ENCODE measurements at places on chromosomes 12 and 14.

GRCh38 chr14:103205541-103205906, 82.3 kb downstream of the TNFAIP2 start:
- DNase-seq: no peak

- DNase-seq: no peak
Measured at GRCh38 chr12:45688183-45688582, 41.3 kb upstream of the ARID2 start.

DNA sequence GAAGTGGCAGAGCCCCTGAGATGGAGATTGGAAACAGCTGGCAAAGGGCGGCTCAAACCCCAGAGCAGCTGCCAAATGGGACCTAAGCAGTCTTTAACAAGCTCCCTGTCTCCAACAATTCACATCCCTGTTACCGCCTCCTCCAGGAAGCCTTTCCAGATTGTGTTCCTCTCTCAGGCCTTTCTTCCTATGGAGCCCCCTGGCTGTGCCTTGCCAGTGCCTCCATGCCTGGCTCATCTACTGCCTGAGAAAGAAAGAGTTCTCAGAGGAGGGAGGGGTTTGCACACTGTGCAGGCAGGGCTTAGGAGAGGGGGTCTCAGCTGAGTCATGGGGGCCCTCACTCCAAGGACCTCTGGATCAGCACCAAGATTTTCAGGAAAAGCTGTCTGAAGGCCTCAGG, 8.8 kb upstream of the KRT74 start:
- DNase-seq: no peak

- no peak for DNase-seq
Measured at GRCh38 chr12:129459886-129460285, 443.9 kb downstream of the TMEM132D start.

GRCh38 chr14:91376547-91377477, 40.8 kb downstream of the CCDC88C start:
- no peak for DNase-seq

DNA sequence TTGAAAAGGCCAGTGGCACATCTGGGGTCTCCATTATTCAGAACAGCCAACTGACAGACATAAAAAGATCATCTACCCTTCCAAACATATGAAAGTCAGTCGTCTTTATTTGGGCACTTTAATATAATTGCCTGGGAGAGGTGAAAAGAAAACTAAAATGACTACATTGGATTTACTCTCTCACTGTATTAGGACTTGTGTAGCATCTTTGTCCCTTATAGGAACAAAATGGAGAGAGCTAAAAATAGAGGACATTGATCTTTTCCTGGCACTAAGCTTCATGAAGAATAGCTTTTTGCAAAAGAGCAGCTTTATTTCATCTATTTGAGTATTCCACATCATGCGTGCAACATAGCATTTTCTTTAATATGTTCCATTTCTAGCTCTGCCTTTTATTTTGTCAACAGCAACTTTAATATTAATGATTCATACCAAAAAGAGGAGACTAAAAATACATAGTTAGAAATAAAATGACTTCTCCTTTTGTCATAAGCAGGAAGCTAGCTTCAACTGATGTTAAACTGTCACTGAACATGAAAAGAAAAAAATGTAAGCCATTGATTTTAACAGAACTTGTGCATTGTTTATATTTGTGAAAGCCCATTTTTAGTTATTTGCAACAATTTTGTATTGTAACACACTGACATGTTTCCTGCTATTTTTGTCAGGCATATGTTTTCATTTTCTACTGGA, 254.6 kb downstream of the SEC23A start:
- no peak for DNase-seq

- DNase-seq: no peak
Measured at GRCh38 chr14:94685166-94685581, 73.0 kb downstream of the SERPINA3 start.

- DNase-seq: no peak
Measured at GRCh38 chr12:119456824-119457223, 122.3 kb downstream of the CCDC60 start.

DNA sequence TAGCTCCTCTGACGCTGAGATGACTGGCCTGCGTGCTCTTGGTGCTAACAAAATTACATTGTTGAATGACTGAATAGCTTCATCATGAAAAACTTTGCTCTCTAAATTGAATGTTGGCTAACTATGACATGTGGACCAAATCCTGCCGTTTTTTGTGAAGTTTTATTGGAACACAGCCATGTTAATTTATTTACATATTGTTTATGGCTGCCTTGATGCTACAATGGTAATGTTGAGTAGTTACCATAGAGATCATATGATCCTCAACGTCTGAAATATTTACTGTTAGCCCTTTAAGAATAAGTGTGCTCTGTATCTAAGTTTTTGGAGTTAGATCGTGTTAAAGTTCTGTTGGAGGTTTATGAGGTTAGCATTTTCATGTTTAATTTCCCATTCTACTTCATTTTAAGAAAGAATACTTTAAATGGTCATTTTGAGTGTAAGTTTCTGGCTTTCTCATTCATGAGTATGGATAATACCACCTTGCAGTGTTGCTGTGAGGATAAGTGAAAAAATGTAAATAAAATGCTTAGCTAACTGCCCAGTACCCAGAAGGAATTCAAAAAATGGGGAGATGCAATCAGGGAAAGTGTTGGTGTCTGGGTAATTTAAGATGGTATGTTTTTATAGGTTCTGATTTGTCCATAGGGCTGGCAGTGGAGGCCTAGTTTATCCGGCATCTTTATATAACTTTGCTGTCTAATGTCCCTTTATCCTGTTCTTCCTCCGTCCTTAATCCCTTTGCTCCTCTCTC, 35.3 kb downstream of the NUBPL start:
- DNase-seq: no peak

GRCh38 chr12:10829994-10830393, 3.8 kb upstream of the TAS2R10 start:
- peak; percentile 33 for DNase-seq

GRCh38 chr12:2384029-2384386, 331.2 kb downstream of the CACNA1C start:
- DNase-seq: no peak

GRCh38 chr12:124149287-124149686, 145.6 kb upstream of the RFLNA start:
- DNase-seq: no peak

Measured in renal cortical epithelial cell (primary cell).